COR-L47 (cell line): ENCODE measurements at places on chromosomes 16 and 17.

DNA sequence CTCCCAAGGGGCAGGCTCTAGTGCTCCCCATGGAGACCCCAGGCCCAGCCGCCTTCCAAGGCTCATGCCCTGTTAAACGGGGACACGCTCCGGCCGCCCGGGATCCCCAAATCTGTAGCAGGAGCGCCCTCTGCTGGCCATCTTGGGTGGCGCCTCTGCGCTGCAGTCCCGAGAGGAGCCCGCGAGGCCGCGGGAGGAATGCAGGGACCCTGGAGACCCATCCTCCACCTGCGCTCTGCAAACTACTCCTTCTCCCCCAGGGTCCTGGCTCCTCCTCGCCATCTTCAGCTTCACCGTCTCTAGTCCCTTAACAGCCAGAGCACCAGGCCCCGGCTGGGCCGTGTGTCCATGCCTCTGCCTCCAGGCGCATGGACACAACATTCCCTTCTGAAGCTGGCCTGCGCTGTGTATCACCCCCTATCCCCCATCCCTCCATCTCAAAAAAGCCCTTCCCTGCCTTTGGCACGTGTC lies 23.6 kb upstream of the KRT17 start:
- DNase-seq, result peak; percentile 70

- DNase-seq, result no peak
Observed at GRCh38 chr17:32819035-32819434, 57.9 kb downstream of the MYO1D start.

DNA sequence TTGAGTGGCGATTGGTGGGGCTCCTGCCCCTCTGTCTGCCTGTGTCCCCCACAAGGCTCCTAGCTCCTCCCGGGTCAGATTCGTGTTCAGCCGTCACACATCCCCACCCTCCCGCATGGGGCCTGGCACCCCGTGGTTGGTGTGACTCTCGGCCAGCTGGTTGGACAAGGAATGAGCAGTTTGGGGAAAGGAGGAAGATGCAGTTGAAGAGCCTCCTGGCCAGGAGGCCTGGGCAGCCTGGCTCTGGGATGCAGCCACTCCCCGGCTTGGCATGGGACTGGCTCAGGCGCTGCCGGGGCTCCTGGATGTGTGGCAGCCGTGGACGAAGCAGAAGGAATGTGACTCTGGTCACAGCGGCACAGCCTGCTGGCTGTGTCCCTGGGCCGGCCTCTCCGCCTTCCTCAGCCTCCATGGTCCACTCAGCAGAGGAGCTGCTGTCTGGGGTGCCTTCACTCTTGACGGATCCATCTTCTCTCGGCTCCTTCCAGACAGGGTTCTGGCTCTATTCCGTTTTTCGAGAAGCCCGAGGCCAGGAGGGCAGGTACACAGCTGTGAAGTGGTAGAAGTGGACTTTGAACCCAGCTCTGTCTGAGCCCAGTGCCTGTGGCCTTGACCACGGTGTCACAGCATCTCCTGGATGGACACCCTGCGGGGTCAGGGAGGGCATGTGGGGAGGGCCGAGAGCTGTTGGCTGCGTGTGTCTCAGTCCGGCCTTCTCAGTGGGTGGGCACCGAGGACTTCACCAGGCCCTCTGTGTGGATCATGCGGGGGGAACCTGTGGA lies 2.1 kb downstream of the TRAF7 start:
- DNase-seq, result no peak

GRCh38 chr17:10036511-10037061 lies 131.5 kb upstream of the RCVRN start:
- no peak for DNase-seq

DNA sequence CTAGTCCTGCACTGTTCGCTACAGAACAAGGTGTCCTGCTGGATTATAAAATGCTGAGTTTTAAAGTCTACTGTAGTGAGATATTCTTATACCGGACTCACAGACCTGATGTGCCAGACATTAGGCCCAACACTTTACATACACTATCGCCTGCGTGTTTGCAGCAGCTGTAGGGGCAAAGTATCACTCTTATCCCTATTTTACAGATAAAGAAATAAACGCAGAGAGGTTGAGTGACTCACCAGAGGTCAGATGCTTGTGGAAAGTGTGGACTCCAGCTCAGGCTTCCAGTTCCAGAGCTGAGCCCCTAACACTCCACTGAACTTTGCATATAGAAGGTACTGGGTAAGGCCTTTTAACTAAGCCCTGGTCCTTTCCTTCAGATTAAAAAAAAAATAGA lies 47.4 kb downstream of the PLXDC1 start:
- no peak for DNase-seq

- no peak for DNase-seq
Observed at GRCh38 chr16:82643936-82644630, 17.3 kb downstream of the CDH13 start.

GRCh38 chr16:85718682-85719081 lies 29.9 kb upstream of the GINS2 start:
- DNase-seq, result peak; percentile 51

DNA sequence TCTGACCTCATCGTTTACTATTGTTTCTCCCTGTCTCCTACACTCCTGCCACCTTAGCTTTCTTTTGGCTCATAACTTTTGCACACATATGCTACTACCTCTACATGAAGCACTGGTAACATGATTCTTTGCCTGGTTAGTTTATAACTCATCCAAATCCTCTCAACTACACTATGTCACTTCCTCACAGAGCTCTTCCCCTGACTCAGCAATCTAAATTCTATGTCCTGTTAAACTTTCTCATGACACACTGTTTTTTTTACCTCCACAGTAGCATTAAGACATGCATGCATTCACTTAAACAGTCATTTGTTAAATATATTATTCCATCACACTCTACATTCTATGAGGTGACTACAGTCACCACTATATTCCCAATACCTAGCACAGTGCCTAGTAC lies 19.7 kb downstream of the APPBP2 start:
- DNase-seq, result no peak

DNA sequence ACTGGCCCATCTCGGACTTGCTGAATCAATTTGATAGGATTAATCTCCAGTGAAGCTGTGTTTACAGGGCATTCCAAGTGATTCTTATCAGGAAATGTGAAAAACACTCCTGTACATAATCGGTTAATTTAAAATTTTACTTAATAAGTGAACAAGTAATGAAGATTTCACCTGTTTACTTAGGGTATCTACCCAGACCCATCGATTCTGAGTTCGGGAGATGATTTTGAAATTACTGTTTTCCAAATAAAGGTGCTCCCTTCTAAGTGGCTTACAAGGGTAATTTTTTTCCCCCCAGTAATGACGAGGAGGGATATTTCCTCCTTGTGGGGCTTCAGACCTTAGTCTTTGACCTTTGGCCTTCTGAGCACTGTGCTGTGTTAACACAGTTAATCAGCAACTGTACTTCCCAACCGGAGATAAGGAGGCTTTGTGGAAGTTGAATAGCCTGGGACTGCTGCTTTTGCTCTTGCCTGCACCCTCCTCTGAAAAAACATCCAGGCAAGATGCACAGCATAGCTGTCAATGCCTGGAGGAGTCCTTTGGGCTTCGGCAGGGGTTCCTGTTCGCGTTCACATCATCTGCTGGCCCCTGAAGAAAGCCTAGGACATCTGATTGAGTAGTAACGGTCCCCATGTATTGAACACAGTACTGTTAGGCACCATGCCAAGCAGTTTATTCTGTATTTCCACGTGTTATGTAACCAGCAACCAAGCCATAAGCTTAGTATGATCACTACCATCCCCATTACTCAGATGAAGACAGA lies 1.8 kb downstream of the FAHD1 start:
- no peak for DNase-seq

- no peak for DNase-seq
Observed at GRCh38 chr17:8857919-8858318, 9.6 kb downstream of the PIK3R6 start.

GRCh38 chr17:44324092-44324570 lies 492 bp downstream of the SLC25A39 start:
- DNase-seq, result no peak

GRCh38 chr17:41512546-41513167 lies 6.0 kb downstream of the KRT15 start:
- DNase-seq, result no peak

DNA sequence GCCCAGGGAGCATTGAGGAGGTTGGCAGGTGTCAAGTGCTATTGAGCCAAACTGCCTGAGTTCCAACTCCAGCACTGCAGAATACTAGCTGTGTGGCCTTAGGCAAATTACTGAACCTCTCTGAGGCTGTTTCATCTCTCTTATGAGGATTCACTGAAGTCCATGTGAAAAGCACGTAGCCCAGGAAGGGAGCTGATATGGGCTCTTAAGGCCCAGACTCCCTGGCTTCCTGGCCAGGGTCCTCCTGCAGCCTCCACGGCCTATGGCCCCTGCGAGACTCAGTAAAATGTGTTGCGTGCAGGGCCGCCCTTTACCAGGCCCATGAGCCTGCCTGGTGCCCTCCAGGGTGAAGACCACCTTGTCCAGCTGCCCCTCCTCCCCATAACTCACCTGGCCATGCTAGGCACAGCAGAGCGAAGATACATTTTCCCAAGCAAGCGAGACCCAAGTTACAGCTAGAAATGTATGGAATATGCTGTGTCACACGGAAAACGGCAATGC lies 133.7 kb upstream of the TNRC6C start:
- no peak for DNase-seq

DNA sequence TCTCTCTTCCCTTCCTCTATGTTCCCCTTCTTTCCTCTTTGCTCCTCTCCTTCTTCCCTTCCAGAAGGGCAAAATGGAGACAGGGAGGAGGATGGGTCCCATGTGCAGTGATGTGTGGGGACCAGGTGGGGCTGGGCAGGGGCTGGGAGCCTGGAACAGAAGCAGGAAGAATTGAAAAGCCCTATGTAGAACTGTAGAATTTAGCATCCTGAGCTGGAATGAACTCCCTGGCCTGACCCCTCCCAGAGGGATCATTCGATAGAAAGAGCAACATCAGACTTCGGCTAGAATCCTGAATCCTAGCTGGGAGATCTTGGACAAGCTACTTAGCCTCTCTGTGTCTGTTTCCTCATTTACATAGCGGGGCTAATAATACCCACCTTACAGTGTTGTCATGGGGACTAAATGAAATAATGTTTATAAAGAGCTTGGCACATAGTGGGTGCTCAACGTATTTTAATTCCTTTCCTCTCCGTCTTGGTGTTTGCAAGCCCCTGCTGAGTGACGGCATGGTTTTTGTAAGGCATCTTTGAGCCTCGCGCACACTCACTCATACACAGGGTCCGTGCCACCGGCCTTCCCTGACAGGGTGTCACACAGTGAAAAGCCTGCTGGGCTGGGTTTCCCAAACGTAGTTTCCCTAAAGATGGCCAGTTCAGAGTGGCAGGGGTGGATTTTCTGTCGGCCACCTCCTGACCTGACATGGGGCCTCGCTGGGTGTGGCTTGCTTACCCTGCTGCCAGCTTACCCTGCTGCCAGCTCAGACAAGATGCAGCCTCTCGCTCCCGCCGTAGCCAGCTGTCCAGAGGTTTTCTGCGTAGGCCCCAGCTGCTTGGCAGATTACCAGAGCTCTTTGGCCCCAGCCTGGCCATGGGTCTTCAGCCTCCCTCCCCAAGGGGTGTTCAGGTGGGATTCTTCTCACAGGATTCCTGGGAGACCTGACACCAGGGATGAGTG lies 6.1 kb upstream of the ARHGAP23 start:
- no peak for DNase-seq

DNA sequence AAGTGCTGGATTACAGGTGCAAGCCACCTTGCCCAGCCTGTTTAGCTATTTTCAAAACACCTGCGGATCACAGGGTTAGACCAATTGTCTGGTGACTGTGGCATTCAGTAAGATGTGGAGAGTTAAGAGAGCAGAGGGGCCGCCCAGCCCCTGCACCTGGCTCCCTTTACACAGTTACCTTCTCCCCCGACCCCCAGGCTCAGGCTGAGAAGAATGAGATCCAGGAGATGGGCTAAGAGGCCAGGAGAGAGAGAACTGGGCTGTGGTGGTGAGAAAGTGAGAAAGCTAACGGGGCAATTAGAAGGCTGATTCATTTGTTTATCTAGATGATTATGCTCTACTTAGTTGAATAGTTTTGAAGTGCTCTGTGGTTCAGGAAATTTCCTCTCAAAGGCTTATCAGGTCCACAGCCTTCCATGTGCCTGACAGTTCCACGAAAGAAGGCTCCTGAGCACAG lies 67.8 kb upstream of the AXIN2 start:
- peak; percentile 50 for DNase-seq

GRCh38 chr17:67246403-67246652 lies 1.3 kb upstream of the HELZ start:
- DNase-seq, result no peak

DNA sequence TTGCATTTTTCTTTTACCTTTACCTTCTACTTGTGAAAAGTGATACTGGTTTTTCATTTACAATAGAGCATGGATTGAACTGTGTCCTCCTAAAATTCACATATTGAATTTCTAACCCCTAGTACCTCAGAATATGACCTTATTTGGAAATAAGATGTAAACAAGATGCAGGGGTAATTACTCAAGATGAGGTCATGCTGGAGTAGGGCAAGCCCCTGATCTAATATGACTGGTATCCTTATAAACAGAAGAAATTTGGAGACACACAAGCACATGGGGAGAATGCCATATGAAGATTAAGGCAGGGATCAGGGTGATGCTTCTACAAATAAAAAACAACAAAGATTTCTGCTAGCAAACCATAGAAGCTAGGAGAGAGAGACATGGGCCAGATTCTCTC lies 12.2 kb downstream of the MYH13 start:
- no peak for DNase-seq

GRCh38 chr17:16515933-16516332 lies 23.9 kb upstream of the LRRC75A start:
- DNase-seq, result no peak

DNA sequence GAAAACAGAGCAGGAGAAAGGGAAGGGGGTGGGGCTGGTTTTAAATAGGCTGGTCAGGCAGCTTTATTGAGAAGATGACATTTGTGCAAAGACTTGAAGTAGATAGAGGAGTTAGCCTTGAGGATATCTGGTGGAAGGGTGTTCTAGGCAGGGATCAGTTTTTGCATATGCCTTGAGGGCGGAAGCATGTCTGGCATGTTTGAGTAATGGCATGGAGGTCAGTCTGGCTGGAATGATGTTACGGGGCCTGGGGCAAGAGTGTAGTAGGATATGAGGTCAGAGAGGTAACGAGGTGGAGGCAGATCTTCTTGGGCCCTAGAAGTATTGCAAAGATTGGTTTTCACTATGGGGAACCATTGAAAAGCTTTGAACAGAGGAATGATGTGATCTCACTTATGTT lies 4.8 kb downstream of the RABEP1 start:
- DNase-seq, result no peak

GRCh38 chr17:29292992-29293889 lies 707 bp downstream of the NUFIP2 start:
- peak; percentile 50 for DNase-seq

DNA sequence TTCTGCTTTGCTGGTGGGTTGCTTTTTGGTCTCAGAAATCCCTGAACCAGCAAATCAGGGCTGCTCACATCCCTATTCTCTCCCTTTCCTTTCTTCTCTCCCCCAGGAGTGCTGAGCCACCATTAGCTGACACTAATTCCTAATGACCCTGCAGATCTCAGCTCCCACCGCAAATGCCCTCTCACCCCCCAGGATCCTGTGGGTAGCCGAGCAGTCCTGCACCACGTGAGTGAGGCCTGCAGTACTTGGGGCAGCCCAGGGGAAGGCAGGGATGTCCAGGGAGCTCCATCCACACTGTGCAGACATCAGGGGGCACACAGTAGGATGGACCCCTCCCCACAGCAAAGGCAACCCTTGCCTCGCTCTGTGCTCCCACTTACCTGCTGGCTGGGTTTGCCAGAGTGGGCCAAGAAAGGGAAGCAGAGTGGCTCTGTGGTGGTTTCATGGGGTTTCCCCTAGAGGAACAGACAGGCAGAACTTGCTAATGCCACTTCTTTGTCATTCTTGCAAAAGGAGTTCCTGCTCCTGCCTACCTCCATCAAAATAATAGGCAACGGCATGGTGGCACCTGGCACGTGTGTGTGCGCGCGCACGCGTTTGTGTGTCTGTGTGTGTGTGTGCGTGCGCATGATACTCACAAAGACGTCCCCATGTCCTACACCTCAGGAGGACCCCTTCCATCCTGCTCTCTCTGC lies 135.6 kb downstream of the GAS7 start:
- no peak for DNase-seq
